Neural crest cell (in vitro differentiated cells): ENCODE measurements at places on chromosomes 16 and 17.

- DNase-seq = no peak
These were observed 33.1 kb downstream of the FOXL1 start for GRCh38 chr16:86611525-86611855.

GRCh38 chr17:43952351-43952723, 1.4 kb downstream of the PYY start:
- no peak for DNase-seq

DNA sequence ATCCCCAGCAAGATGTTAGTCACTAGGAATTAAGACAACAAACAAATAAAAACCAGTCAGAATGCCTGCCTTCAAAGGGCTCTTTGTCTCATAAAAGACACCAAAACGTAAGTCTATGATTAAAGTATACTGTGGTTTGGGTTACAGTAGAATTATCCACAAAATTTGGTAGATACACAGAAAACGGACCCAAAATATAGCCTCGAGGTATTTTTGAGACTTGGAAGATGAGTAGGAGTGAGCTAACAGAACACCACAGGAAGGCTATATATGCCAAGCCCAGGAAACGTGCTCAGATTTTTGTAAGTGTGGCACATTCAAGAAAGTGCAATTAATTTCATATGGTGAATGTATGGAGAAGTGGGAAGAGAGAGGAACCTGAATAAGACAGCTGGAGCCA, 831.4 kb downstream of the CDH11 start:
- no peak for DNase-seq

DNA sequence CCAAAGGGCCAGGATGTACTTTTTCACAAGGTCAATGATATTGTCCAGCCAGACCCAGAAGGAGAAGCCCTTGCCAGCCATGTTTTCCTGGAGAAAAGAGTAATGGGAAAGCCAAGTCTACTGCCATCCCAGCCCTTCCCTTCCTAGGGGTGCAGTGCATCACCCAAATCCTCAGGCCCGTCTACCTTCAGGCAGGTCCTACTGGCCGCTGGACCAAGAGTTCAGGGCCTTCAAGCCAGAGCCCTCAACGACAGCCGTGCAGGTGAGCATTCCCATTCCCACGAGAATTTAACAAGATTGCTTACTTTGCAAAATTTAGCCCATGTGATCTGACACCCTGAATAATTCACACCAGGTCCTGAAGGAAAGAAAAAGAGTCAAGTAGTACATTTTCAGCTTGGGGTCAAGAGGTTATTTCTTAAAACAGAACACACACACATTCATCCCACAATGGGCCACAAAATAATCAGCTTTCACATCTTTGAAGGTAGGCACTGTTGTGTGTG, 35.0 kb downstream of the STAT5A start:
- DNase-seq = no peak
